Activated T-cell treated with anti-CD3 and anti-CD28 coated beads, Interleukin-2, amount 50 U/mL, for 72 hours (primary cell): ENCODE measurements at places on chromosomes 7 and 10. TPM values are rescaled to one million over a fixed set of nuclear protein-coding genes. Genes with fewer than 3 reads are reported as not detected.
A peak's percentile ranks its signal among the peaks of the same experiment; 100 is the strongest.

DNA sequence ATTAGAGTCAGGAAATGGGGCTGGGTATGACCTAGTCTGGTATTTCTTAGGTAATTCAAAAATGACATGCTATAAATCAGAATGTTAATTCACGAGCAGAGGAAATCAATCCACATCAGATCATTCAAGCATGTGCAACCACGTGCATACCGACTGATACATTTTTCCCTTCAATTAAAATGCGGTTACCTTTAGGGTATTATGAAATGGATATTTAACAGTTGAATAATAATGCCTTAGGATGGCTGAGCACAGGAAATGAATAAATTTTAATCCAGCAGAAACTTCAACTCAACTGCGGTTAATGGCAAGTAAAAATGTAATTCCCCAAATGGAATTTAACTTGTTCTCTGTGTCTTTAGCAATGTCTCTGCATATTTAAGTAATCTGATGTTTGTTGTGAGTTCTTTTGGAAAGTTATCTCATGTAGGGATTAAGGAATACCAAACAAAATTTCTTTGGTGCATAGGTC, 9.2 kb downstream of the CPA2 start:
- DNase-seq, result no peak

- DNase-seq, result peak; percentile 49
Measured at GRCh38 chr7:132455378-132455777, 120.9 kb downstream of the PLXNA4 start.

GRCh38 chr7:31371621-31372020, 31.1 kb upstream of the NEUROD6 start:
- DNase-seq, result no peak

The NRBF2 gene
- 30.1 TPM for total RNA-seq

DNA sequence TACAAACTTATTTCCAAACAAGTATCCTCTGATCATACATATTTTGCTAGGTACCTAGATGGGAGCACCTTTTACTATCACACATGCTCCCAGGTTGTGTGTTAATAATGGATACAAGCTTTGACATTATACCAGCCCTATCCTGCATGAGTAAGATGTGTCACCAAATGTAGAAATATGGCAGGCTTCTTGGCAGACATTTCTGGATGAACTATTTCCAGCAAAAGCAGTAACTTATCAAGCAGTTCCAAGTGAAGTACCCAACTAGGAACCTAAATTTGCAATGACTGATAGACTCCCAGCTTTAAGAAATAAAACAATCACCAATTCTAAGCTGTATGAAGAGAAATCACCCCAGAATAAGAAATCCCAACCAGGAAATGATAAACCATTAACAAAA, 103.7 kb upstream of the TMEM72 start:
- no peak for DNase-seq

DNA sequence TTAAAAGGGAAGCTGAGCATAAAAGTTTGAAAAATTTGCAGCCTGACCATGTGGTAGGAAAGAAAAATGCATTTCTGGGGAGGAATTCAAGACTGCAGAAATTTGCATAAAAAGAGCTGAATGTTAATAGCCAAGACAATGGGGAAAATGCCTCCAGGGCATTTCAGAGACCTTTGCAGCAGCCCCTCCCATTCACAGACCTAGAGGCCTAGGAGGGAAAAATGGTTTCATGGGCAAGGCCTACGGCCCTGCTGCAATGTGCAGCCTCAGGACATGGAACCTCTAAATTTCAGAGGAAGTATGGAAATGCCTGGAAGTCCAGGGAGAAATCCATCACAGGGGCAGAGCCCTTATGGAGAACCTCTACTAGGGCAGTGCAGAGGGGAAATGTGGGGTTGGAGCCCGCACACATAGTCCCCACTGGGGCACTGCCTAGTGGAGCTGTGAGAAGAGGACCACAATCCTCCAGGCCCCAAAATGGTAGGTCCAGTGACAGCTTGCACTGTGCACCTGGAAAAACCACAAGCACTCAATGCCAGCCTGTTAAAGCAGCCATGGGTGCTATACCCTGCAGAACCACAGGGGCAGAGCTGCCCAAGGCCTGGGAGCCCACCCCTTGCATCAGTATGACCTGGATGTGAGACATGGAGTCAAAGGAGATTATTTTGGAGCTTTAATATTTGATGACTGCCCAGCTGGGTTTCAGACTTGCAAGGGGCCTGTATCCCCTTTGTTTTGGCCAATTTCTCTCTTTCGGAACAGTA, 243.8 kb downstream of the DNAJB9 start:
- DNase-seq, result no peak

DNA sequence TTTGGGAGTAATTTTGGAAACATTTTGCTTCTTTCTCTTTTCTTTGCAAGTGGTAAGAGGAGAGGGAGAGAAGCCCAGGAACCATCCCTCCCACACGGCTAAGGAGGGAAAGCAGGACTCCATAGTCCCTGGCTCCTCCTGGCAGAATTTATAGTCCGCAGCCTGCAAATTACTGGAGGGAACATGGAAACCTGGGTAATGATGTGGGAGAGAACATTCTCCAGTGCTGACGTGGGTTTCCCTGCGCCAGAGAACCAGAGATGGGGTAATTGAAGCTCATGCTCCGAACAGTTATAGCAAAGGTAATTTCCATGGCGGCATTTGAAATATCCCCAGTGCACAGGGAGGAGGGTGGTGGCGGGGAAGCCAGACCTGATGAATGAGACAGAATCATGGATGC, 320.4 kb downstream of the RPS24 start:
- no peak for DNase-seq

DNA sequence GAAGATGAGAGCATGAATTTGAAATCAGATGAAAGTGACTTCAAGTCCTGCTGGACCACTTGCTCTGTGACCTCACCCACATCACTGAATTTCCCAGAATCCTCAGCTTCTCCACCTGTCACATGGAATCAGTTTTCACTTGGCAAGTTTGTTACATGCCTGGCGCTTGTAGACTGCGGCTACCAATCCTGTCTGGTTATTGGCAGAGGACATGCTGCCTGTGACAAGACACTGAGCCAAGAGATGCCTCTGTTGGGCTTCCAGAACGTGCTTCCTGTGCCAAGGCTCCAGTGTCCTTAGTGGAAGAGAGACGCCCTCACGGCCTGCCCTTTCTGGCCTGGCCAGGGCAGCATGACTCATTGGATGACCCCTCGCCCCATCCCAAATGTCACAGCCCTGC, 4.4 kb upstream of the MYL10 start:
- DNase-seq, result no peak

GRCh38 chr10:3828404-3829155, 43.6 kb upstream of the KLF6 start:
- DNase-seq, result no peak

The CCDC7 gene
- 16.7 TPM for total RNA-seq

- DNase-seq, result no peak
Measured at GRCh38 chr7:102866535-102867215, 46.1 kb upstream of the LRRC17 start.

- DNase-seq, result no peak
Measured at GRCh38 chr10:74589851-74590250, 236.5 kb upstream of the KAT6B start.

- DNase-seq, result no peak
Measured at GRCh38 chr7:90430614-90431460, 27.6 kb downstream of the CLDN12 start.

- DNase-seq, result no peak
Measured at GRCh38 chr7:97844036-97844435, 28.2 kb downstream of the ASNS start.

The PDZD7 gene
- total RNA-seq, result 0.44 TPM

The ADAMTS14 gene
- total RNA-seq, result 0.37 TPM

The ZNF503 gene
- 1.3 TPM for total RNA-seq

GRCh38 chr10:131579251-131580071, 267.9 kb upstream of the TCERG1L start:
- no peak for DNase-seq

DNA sequence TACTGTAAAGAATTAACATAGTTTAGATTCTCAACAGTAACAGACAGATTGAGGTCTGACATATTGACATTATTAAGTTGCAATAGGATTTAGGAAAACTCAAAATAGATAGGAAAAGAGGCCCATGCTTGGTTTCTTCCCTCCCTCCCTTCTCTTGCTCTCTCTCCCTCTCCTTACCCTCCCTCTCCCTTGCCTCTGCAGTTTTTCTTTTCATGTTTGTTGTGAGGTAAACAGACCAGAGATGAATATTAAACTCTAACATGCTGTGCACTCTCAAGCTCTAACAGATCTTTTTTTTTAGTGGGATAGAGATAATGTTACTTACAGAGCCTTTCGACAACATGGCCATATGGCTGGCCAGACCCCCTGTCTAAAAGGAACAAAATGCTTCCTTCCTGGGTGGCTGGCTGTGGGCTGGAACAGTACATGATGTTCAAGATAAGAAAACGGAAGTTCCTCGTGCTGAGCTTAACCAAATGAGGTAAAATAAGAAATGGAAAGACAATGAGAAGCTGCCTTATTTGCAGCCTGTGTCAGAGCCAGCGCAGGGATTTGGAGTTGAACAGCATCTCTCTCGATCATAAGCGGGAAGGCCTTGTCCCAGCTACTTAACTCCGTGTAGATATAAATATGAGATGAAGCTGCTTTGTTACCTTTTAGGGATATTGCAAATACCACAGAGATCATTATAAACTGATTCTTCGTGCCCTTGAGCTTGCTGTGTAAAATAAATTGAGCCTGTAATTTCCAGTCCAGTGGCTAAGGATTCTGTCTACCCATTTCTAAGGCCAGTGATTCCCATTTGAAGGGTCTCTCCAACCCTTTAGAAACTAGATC, 391.9 kb upstream of the NPVF start:
- DNase-seq, result no peak

- DNase-seq, result no peak
Measured at GRCh38 chr10:129531195-129531968, 64.3 kb downstream of the MGMT start.

GRCh38 chr7:51134013-51134441, 182.6 kb downstream of the COBL start:
- no peak for DNase-seq

The AKR1D1 gene
- total RNA-seq, result not detected

- DNase-seq, result no peak
Measured at GRCh38 chr10:102621443-102622325, 22.6 kb upstream of the TRIM8 start.

DNA sequence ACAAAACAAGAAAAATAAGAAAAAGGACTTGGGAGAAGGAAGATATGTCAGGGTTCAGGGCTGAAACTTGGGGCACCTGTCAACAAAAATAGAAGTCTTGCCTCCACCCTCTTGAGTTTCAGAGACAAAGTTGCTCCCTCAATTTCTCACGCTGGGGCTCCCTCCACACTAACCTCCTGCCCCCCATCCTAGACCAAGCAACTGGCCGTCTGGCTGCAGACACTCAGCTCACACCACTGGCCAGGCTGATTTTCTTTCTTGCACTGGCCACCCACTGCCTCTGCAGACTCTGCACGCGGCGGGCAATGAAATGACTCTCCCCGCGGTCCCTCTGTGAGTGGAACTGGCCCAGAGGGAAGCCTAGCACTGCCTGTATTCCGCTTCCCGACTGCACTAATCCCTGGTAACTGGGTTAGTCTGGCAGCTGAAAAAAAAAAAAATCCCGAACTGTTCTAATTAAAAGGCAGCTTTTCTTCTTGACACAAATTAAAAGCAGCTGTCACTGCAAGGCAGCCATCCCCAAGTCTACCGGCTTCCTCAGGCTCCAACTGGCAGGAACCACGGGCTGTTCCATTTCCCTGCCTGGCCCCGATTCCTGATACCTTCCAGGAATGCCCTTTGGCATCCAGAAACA, 83.5 kb downstream of the SPDYE5 start:
- no peak for DNase-seq

GRCh38 chr10:117646718-117647117, 104.2 kb downstream of the EMX2 start:
- DNase-seq, result no peak

GRCh38 chr7:69598081-69598486, at the start of gene AUTS2:
AUTS2 (plus strand) TSS chr7:69598475; CDS start chr7:69599654, 1,179 bp downstream.
- DNase-seq, result peak; percentile 54

DNA sequence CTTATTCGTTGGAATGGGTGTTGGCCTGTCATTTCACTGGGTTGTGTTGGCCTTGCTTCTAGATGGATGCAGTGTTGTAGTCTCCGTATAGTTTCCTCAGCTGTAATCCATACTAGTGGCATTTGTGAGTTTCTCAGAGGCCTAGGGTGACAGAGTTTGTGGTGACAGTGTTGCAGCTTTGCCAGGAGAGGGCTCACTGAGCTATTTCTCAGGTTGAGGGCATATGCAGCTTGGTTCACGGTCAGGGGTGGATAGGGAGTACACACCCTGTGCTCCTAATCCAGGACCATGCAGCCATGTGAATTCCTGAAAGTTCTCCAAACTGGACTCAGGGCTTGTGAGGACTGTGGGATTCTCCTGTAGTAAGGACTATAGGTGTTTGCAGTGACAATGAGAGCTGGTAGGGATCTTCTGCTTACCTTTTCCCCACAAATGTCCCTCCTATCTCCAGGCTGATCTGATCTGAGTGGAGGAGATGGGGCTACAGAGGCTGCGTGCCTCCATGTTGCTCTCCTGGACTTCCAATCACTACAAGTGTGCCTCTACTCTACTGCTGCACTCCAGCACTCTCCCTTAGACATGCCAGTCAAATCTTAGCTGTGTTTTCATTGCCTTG, 229.0 kb downstream of the STK31 start:
- DNase-seq, result peak; percentile 6

The MEIG1 gene
- not detected for total RNA-seq

DNA sequence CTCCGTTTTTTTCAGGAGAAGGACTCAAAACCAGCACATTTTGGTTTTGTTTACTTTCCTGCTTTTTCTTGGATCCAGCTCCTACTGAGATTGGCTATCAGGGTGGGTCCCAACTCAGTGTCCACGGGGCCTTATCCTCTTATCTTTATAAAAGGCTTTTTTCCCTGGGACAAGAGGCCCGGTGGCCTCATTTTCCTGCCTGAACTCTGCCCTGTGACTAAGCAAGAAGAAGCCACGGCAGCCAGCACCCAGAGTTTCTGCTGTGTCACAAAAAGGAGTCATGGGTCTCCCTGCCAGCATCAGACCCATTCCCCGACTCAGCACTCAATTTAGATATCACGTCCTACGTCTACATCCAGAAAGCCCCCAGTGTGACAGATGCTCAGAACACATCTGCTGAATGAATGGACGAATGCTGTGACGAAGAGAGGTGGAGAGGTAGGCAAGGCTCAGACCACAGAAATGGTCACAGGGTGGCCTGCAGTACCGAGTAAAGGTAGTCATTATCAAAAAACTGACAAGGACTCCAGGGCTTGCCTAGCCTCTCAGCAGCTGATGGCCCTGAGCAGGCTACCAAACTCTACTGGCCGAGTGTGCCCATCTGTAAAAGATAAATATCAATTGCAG, 16.7 kb downstream of the DLG5 start:
- no peak for DNase-seq

The TEX47 gene
- total RNA-seq, result not detected

DNA sequence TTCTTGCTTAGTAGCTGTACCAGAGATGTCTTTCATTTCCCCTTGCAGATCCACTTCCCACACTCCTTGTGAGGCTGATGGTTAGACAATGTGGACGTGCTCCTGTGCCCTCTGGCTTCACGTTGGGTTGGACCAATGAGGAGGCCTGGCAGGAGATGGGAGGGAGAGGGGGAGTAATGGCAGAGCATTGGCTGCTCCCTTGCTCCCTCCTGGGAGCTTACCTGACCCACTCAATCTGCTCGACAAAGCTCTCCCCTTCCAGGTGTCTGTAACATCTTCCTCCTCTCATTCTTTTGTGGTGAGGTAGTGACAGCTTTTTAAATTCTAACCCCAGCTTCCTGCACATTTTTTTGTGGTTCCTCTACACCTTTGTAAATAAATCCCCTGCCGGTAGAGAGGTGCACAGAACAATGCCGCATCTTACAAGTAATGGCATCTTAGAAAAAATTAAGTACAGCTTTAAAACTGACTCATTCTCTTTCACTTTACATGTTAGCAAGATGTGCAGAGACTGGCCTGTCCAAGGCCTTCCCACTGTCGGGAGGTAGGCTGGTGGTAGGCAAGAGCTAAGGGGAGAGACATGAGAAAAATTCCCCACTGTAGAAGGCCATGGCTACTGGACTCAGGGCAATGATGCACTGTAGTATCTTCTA, 134.3 kb downstream of the HTR7 start:
- DNase-seq, result no peak
